Stimulated activated CD8-positive, alpha-beta memory T cell treated with anti-CD3 and anti-CD28 coated beads, Interleukin-15, amount 100 ng/mL, for 24 hours (primary cell): ENCODE measurements at places on chromosomes 2 and 18.

- DNase-seq = no peak
These were observed 34.6 kb upstream of the C1GALT1C1L start for GRCh38 chr2:43710866-43711265.

- no peak for DNase-seq
These were observed 105.2 kb upstream of the TAF1B start for GRCh38 chr2:9738062-9738461.

- no peak for DNase-seq
These were observed 138.6 kb upstream of the SIX3 start for GRCh38 chr2:44802777-44803424.

DNA sequence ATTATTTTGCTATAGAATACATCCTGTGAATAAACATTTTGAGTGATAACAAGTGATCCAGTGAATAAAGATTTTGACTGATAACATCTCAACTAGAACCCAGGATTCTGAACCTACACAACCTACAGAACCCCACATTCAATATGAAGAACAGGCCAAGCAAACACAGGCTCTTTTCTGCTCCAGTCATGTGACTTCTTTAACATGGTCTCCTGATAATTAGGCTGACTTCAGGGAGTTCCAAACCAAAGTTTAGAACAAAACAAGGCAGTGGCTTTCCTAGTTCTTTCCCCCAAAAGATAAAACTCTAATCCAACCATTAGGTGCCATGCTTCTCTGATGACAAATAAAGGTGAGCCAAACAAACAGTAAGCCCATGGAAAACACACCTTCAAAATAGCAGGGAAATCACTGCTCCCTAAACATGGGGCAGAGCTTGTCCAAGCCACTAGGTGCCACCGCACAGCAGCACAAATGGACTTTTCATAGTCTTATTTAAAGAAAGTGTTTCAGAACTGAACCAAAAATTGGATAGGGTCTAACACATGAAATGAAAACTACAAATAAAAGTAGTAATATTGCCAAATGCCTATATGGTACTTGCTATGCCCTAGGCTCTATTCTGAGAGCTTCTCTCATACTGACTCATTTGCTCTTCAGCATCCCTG, 95.3 kb downstream of the EVA1A start:
- no peak for DNase-seq

- DNase-seq = no peak
These were observed 114.4 kb downstream of the LRRTM1 start for GRCh38 chr2:80190166-80190565.

DNA sequence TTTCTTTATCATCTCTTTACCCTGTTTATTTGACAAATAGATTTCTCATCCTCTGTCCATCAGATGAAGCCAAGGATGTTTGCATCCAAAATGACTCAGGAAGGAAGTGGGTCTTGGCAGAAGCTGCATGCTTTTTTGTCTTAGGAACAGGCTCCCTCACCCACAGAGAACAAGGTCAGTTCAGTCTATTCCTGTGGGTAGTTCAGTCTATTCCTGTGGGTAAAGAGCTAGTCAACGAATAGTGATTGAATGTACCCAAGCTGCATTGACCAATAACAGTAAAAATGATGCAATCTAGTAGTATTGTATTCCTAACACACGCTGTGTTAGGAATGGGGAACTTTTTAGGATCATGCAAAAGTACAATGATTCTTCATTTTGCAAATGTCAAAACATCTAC, 290.8 kb upstream of the TANK start:
- no peak for DNase-seq

- no peak for DNase-seq
These were observed 34.5 kb upstream of the CCDC93 start for GRCh38 chr2:118048401-118048800.

GRCh38 chr2:39379643-39380524, 57.2 kb downstream of the MAP4K3 start:
- no peak for DNase-seq

DNA sequence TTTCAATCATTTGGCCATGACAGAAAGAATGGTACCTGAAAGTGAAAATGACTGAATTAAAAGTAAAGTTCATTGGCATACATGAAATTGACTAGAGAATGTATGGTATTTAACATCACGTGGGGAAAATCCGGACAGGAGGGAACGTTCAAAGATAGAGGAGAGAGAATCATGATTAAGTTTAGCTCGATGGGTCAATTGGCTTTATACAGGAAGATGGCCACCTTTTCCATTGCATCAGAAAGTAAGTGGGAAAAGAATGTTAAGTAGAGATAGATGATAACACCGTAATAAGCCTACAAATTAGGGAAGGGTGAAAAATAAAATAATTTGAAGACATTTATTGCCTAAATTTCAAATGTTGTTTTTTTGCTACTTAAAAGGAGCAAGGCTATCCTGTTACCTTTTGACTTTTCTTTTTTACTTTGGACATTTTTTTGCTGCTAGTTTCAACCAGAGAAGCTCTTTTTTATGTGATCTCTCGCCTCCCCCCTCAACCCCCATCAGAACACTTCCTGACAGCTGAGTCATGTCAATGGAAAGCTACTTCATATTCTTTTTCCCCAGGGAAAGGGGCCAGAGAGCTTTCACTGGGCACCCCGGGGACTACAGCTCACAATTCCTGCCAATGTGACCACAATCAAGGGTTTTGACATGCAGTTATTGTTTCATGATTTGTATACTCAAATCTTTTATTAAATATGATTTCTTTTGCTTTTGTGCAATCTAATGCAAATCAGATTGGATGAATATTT, 767 bp upstream of the CCDC102B start:
- DNase-seq = no peak

- DNase-seq = no peak
These were observed 99.8 kb upstream of the DAPL1 start for GRCh38 chr2:158695305-158695704.

DNA sequence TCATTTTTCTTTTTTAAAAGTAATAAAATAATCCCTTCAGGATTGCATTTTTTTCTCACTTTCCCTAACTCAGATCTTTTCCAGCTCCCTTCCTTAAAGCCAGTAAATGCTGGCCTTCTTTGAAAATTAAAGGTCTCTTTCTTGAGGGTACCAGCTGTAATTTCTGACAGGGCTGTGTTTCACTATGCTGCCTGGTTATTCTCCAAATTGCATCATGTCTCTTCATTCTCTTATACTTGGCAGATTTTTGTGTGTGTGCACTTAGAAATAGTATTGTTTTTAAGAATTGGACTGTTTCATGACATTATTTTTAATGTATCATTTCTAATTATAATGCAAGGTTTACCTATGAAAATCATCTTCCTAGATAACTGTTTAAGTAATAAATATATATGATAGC, 72.0 kb upstream of the EPB41L5 start:
- DNase-seq = no peak

GRCh38 chr18:50405582-50406271, 30.9 kb downstream of the SKA1 start:
- DNase-seq = no peak

DNA sequence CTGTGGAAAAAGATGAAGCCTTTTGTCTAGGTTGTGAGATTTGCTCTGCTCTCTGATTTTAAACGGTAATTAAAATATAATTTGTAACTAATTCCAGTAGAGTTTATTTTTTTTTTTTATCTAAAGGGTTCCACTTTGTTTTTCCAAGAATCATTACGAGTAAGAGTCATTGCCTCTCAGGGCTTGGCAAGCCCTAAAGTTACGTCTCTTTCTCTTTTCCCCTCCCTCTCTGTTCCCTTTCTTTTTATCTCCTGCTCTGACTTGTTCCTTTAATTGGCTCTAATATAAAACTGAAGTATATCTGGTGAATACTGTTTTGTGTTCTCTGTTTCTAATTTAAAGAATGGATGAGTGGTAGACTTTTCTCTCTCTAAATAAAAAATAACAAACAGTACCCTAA, 75.8 kb downstream of the CALCRL start:
- no peak for DNase-seq

- no peak for DNase-seq
These were observed 31.8 kb downstream of the GRB14 start for GRCh38 chr2:164589522-164589921.

- DNase-seq = no peak
These were observed 8.1 kb downstream of the SP9 start for GRCh38 chr2:174342686-174343342.

- no peak for DNase-seq
These were observed 356.1 kb upstream of the ZC3H15 start for GRCh38 chr2:186129767-186130581.

DNA sequence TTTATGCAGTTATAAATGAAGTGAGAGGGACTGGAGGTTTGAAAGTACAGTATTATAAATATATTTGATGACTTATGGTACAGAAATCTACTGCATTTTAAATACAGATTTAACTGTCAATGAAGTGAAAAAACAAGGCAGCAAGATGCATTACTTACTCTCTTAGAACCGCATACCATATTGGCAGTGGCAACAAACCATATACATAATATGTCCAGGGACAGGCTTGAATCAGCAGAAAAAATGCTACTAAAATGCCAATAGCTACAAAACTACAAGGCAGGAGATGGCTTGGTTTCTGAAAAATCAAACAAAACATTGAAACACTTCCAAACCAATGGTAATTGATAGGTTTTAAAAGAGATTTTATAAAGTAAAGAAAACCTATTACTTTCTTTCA, 77.2 kb downstream of the PIGN start:
- DNase-seq = no peak

GRCh38 chr2:13682540-13683272, 949.8 kb upstream of the LRATD1 start:
- no peak for DNase-seq

GRCh38 chr2:42843611-42844010, 51.2 kb upstream of the HAAO start:
- no peak for DNase-seq

- no peak for DNase-seq
These were observed 23.9 kb downstream of the RBMS1 start for GRCh38 chr2:160469621-160470204.

- no peak for DNase-seq
These were observed 691.3 kb downstream of the LRP1B start for GRCh38 chr2:141439524-141439923.

DNA sequence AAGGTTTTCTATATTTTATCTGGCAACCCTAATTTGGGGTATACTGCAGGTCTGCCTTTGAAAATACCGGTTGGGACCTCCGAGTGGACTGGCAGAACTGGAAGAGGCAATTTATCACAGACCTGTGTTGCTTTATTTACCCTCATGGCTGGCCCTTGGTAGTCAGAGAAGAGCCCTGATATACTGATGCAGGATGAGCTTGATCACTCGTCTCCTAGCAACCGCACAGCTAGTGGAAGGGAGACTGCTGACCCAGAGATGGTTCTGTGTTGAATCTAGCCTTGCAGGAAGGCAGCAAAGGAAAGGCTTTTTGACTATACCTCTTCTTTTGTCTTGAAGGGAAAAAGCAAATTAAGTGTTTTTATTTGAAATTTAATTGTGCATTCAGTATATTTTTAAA, 154.7 kb downstream of the EML6 start:
- DNase-seq = no peak

DNA sequence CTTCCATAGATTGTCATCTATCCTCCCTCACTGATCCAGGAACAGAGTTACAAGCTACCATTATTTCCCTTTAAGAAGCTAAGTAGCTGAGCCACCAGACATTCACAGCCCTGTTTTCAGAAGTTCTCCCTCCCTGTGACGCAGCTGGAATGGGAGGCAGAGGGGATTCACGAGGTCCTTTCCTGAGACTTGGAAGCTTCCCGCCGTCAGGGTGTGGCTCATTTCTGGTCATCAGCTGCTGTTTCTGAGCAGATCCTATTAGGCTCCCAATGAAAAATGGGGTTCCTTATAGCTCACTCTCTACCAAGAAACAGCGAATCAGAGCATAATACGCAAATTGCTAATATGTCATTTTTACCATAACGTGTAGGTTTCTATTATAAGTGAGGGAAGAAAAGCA, 559.3 kb upstream of the ID2 start:
- DNase-seq = no peak

DNA sequence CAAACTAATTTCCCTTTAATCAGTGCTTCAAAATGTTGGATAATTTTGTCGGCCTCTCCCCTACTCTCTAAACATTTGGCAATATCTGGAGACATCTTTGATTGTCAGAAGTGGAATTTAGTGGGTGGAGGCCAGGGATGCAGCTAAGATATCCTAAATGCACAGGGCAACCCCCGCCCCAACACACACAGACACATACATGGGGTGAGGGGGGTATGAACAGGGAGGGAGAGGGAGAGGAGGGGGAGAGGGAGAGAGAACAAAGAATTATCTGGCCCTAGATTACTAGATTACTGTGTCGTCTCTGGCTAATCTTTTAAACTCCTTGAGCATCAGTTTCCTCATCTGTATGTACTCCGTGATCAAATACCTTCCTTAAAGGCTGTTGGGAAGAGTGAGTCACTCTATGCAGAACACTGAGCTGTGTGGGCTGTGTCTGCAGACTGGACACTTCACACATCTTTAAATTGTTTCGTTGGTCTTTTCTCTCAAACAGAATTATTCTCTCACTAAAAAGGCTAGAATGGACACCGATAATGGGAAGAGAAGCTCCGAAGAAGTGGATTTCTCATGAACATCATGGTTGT, 2.9 kb downstream of the RNF149 start:
- DNase-seq = no peak

DNA sequence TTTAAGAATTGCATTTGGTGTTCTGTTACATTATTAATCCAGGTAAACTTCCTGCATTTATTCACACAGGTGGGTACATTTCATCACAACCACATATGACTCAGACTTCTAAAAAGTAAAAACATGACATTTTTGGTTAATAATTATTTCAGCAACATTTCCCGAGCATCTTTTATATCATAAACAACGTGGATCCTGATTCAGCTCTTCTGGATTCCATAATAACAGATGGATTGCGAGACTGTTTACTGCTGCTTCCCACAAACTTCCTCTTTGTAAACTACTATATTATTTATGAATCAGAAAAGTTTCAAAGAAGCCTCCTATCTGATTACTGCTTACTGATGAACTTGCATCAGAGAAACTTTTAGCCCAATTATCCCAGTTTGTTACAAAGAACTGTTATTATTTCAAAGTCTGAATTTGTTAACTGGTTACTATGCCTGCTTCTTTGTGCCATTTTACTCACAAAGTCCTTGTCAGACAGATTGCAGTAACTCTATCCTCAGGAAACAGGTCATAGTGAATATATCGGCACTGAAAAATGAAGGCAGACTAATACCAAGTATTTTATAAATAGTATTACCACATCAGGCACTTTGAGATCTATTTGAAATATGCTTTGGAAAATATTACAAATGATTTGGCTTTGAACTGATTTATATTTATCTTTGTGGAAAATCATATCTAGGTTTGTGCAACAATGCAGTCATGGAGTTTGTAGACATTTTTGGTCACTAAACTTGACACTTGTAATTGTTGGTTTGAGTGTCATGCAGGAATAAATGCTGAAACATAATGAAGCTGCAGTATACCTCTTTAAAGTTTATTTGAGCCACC, 511.6 kb downstream of the PLCL1 start:
- no peak for DNase-seq

DNA sequence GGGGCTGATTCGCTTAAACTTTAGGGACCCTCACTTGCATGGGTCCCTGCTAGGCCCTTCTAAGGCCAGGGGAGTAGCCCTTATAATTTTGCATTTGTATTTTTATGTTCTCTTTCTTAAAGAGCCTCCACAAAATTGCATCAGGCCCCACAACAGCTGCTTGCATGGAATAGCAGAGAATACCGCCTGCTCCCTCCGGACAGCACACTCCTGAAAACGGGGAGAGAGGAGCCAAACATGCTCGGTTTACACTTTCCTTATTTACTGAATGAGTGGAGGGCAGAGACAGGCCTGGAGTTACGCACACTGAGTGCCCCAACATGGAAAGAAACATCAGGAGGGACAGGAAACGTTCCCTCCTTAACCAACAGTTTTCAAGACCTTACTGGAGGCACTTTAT, 132.2 kb downstream of the ANTXR1 start:
- DNase-seq = no peak
